GM04504 (cell line): ENCODE measurements at places on chromosomes 5 and 9.

DNA sequence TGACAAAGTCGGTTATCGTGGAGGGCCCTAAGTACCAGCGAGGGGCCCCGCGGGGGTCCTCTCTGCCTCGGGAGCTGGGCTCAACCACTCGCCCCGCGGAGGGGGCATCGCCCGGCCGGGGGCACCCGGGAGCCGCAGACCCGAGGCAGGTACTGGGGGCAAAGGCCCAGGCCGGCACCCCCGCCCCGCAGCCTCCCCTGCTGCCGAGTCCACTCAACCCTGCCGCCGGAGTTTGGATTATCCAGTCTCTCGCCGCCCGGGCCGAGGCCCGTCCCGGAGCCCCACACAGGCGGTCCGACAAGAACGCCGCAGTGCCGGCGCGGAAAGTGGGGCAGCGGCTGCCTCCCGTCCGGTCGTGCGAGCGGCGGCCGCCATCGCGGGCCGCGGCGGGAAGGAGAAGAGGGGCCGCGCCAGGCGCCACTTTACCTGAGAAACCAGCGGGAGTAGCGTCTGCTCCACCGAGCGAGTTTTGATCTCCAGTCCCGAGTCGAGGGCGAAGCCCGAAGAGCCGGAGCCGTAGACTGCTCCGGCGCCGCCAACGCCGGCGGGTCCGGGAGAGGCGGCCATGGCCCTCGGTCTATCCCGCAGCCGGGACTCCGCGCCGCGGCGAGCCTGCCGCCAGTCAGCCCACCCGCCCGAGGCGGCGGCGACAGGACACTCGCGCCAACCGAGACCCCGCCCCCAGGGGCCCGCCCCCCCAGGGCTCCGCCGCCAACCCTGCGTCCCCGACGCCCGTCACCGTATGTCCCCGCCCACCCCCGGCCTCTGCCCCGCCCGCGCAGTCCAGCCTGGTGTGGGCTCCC lies at the start of gene CTNNAL1:
TSS of gene CTNNAL1 (minus strand) at position 624 of the 803 bp plus-strand sequence. CDS start at position 567, 57 bp downstream.
- peak; percentile 72 for DNase-seq

- no peak for DNase-seq
Observed at GRCh38 chr5:168313596-168314204, 22.3 kb downstream of the WWC1 start.

GRCh38 chr5:107630184-107630583 lies 40.6 kb downstream of the EFNA5 start:
- no peak for DNase-seq

GRCh38 chr9:99881769-99882168 lies 24.7 kb upstream of the STX17 start:
- DNase-seq: no peak

DNA sequence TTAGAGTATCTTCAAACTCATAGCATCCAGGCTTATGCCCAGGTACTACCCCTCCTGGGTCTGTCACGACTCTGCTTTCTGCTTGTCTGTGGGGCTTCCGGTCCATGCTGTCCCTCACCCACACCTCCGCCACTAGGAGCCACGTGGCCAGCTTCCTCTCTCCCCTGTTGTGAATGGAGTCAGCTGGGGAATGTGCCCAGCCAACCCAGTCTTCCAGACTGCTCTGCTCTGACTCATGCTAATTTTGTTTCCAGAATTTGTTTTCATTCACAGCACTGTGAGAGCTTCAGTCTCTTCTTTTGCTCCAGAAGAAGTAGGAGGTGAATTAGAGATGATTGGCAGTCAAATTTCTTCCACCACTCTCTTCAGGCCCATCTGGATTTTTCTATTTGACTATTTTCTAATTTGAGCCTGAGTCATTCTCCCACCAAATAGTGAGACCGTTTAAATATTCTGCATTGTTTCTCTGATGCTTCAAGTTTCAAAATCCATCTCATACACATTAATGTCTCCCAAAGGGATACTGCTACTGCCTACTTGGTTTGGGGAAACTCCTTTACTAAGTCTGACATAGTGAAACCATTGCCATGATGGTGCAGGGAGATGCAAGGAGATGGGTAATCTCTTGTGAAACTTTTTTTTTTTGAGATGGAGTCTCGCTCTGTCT lies 424.1 kb upstream of the KIF2A start:
- DNase-seq: no peak

GRCh38 chr9:16828340-16829281 lies 41.9 kb downstream of the BNC2 start:
- peak; percentile 79 for DNase-seq

DNA sequence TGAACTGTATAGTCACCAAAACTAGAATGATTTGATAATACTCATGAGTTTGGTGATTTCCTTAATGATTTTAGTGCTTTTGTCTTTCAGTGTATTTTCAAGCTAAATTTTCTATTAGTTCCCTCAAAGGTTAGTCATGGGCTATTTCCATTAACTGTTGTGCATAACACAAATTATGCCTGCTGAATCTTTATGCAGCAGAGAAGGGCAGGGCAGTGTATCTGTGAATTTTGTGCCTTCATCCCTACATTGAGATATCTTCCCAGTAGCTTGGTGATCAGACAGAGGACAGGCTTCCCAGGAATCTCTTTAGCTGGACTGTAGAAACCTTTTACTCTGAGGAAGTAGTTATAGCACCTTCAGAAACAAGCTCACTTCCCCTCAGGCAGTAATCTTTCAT lies 1036.9 kb downstream of the EFNA5 start:
- DNase-seq: no peak

GRCh38 chr5:150750469-150750868 lies 8.3 kb downstream of the DCTN4 start:
- DNase-seq: no peak

DNA sequence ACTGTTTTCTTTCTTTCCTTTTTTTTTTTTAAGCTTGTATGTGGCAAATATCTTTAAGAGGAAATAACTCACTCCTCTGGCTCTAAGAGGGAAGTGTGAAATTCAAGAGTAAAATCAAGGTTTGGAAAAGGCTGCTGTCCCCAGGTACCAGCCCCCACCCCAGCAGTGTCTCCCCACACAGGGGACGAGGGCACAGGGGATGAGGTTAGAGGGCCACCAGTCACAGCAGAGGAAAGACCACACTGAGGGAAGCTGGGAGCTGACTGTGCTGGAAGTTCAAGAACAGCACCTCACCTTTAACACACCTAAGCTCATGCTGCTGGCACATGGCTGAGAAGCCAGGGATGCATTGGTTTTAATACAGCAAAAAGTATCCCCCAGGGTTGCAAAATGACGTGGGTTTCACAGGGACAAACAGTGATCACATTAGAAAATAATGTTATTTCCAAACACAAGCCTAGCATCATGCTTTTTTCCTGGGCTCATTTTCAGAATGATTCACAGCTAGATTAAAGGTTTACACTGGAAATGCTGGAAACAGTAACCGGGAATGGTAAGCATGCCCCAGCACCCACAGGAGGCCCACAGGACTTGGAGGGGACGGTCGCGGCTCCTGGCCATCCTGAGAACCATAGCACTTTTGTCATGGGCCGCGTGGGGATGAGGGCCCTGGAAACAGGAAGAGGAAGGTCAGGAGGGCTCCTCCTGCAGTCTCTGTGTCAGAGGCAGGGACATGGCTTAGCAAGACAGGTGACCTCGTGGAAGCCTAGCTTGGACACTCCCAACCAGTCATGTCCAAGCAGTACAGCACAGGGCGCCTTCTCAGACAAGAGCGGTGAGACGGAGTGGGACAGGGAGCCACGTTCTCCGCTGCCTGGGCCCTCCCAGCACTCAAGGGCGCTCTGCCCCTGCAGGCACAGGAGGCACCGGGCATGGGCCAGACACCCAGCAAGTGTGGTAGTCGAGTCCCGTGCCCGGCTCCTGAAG lies 6.9 kb downstream of the LPCAT1 start:
- DNase-seq: peak; percentile 58

GRCh38 chr5:124502551-124502950 lies 243.9 kb downstream of the ZNF608 start:
- DNase-seq: no peak

DNA sequence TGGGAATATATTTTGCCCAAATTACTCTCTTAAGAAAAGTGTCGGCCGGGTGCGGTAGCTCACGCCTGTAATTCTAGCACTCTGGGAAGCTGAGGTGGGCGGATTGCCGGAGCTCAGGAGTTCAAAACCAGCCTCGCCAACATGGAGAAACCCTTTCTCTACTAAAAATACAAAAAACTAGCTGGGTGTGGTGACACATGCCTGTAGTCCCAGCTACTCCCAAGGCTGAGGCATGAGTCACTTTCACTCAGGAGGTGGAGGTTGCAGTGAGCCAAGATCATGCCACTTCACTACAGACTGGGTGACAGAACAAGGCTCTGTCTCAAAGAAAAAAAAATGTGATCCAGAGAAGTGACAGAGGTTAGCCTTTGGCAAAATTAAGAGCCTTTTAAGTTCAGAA lies 26.4 kb upstream of the TMEM171 start:
- DNase-seq: peak; percentile 46
